ENCODE measurements at places on chromosomes 7 and 10.

GRCh38 chr7:155360495-155361345 is 63.0 kb downstream of the INSIG1 start:
- DNase-seq, result no peak

DNA sequence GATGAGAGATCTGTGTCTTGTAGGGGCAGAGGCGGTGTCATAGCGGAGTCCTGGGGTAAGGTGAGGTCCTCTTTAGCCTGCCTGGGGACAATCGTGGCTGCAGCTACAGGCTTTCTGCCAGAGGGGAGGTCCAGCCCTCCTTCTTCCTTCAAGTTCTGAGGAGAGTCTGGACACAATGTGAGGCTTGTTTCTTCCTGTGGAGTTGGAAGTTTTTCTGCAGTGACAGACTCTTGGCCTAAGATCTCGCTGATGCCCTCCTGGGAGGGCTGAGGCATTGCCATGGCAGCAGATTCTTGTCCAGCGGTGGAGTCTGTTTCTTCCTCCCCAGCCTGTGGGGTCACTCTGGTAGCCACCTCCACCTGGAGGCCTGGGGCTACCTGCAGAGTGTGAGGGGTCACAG is 4.4 kb downstream of the NACAD start:
- DNase-seq, result no peak

GRCh38 chr10:11207560-11207844 is 189.8 kb downstream of the CELF2 start:
- no peak for DNase-seq

GRCh38 chr10:111830359-111830758 is 353.2 kb downstream of the GPAM start:
- DNase-seq, result no peak

DNA sequence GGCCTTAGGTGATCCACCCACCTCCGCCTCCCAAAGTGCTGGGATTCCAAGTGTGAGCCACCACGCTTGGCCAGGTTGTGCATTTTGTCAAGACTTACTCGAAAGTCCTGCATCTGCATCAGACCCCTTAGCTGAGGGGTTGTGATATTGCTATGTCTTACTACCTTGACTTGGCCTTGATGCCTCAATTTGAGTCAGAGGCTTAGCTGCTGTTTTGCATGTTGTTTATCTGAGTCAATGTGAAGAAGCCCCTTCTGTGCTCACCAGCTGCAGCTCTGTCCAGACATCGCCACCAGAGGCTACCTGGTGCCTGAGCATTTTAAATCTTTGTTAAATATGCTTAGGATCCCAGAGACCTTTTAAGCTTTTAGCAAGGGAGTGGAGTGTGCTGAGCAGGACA is 18.1 kb downstream of the UBE2D4 start:
- DNase-seq, result no peak

DNA sequence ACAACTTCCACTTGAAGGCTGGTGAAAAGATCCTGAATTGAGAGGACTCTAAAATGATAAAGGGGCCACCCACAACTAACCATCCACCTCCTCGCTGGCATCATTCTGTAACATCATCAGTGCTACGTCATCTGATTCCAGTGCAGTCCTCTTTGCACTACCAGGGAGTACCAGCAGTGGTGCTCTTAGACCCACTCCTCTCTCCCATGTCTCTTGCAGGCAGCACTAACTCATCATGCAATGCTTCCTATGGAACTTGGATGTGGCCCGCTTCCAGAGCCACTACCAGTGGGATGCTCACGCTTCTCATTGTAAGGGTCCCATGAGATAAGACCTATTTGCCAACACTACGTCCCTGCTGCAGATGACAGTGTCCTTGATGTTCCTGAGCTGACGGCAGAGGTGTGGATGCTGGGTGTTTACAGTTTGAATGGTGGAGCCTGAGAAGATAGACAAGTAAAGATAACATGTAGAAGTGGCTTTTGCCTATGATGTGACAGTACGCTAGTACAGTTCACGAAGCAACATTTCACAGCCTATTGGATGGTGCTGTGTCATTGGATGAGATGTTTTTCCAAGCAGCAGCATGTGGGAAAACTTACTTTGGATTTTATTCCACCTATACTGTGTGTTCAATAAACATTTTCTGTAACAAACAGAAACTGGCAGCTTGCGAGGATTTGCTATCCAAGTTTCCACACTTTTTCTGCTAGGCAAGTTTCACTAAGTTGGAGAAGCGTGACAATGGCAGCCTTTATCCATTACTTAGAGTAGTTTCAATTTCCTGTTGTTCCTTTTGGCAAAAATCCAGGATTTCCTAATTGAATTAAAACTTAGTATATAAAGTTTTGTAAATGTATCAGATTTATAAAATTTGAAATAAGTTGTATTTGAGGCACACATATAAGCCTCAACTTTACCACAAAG is 35.8 kb upstream of the COBL start:
- DNase-seq, result no peak

GRCh38 chr7:118080947-118081346 is 103.0 kb upstream of the LSM8 start:
- DNase-seq, result no peak

- no peak for DNase-seq
These were observed 121.2 kb downstream of the WDFY4 start for GRCh38 chr10:48805848-48806247.

GRCh38 chr10:78402591-78402990 is 368.9 kb downstream of the RPS24 start:
- DNase-seq, result no peak

- no peak for DNase-seq
These were observed 218.8 kb downstream of the OTUD1 start for GRCh38 chr10:23657677-23658076.

GRCh38 chr7:130937016-130937415 is 203.0 kb upstream of the KLF14 start:
- DNase-seq, result no peak

DNA sequence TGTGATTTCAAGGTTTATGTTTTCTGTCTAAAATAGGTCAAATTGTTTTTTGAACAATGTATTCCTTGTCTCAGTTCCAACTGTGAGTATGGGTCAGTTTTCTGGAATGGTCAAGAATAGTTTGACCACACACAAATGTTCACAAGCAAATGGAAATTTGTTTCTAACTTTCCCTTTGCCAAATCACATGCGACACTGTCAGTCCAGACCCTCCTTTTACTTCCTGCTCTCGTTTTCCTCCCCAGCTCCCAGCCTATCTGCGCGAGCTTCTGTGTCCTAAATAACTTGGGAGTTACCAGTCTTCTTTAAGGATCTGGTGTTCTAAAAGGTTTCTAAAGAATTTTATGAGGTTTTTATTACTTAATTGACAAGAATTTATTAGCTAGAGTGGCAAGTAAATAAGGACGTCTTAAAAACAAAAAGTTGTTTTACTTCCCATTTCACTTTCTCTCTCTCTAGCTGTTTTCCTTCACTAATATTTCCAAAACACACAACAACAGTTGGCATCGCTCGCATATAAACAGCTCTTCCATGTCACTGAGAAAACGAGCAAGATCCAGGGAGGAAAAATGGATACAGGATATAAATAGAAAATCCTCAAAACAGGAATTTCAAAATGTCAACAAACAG is 266.1 kb upstream of the KLF6 start:
- no peak for DNase-seq

DNA sequence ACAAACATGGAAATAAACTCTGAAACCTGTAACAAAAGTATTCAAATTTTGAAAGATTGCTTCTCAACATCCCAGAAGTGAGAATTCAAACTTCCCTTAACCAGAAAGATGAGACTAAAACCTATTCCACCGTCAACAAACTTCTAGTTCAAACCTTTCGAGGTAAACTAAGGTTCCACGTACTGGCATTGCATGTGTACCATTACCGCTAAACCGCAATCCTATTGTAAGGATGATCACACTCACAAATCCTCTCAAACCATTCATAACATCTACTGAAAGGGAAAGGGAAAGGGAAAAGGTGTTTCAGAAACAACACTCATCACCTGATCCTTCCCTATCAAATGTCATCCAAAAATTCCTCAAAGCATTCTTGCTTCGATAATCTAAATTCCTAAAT is 3.1 kb downstream of the SMURF1 start:
- DNase-seq, result no peak

DNA sequence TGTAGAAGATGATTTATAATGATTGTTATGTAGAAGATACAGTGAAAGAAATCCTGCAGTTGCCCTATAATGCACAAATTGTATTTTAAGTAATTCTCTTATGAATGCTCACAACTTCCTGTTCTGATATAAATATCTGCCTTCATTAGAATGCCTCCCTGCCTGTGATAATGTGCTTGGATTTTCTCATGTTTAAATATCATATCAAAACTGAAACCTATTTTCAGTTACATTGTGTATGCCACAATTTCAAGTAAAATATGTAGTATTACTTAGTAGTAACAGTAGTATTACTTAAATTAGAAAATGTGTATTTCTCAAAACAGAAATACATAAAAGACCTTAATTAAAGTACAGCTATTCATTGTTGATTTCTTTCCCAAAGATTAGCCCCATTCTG is 41.1 kb upstream of the TFEC start:
- no peak for DNase-seq

- DNase-seq, result no peak
These were observed 1577.2 kb upstream of the LRRTM3 start for GRCh38 chr10:65348637-65349036.

DNA sequence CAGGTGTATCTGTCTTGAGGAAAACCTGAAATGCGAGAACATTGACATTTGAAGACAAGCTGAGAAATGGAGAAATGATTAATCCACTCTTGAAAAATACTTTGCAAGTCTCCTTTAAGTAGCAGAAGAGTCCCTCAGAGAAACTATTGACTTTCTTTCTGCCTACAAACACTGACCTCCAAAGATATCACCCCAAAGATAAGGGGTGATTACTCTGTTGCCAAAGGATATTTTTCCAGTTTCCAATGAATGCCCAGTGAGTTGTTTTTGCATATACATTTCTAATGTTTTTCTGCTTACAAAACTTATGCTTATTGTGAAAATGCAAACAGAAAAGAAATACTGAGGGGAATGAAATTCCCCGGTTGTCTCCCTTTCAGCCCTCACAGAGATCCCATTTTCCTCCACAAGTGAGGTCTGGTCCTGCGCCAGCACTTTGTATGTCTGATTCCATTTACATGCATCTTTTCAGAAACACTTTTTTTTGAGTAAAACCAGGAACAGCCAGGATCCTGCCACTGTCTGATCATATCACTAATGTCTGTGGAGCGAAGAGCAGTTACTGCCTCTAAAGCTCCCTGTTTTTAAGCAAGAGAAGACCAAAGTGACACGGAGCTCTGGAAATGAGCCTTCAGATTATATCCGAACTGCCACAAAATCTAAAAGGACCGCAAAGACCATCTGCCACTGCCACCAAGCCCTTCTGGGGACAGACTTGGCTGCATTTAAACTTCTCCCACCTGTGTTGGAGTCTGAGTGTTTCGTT is 82.9 kb upstream of the PDCD4 start:
- no peak for DNase-seq

- no peak for DNase-seq
These were observed 51.9 kb upstream of the FAM180A start for GRCh38 chr7:135800560-135800959.

GRCh38 chr10:96767611-96768010 is 47.3 kb upstream of the PIK3AP1 start:
- DNase-seq, result no peak

GRCh38 chr10:31134311-31134952 is 102.8 kb upstream of the ZNF438 start:
- DNase-seq, result no peak

DNA sequence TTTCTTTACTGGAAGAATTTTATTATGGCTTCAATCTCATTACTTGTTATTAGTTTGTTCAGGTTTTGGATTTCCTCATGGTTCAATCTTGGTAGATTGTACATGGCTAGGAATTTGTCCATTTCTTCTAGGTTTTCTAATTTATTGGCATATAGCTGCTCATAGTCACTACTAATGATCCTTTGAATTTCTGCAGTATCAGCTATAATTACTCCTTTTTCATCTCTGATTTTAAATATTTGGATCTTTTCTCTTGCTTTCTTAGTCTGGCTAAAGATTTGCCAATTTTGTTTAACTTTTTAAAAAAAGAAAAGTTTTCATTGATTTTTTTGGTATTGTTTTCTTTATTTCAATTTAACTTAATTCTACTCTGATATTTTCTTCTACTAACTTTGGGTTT is 59.2 kb downstream of the SLC13A1 start:
- DNase-seq, result no peak

DNA sequence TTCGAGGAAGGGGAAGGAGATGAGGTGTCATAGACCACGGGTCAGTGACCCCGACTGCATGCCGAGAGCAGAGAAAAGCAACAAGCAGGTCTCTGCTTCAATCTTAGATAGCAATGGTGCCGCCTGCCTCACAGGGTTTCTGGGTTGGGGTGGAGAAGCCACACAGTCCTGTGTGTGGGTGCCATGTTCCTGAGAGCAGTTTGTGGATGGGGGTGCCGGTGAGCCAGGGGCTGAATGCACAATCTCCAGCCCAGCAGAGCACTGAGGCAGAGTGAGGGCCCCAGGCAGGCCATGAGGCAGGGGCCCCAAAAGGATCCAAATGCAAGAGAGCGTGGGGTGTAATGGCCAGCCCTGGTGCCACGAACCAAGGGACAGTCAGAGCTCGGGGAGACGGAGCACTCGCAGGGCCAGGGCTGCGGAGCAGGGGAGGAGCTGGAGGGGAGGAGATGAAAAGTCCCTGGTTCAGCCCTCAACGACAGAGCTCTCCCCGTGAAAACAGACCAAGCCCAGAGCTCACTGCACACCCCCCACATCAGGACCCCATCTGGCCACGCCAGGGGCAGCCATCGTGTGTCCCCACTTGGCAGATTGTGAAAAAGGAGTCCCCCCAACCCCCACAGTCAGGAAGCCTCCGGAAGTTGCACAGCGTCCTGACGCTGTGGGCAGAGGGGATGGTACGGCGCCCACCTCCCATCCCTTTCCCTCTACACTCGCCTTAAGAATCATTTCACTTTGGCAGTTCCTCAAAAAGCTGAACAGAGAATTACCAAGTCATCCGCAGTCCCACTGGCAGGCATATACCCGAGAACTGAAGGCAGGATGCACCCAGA is 19.9 kb downstream of the WDR86 start:
- DNase-seq, result no peak

DNA sequence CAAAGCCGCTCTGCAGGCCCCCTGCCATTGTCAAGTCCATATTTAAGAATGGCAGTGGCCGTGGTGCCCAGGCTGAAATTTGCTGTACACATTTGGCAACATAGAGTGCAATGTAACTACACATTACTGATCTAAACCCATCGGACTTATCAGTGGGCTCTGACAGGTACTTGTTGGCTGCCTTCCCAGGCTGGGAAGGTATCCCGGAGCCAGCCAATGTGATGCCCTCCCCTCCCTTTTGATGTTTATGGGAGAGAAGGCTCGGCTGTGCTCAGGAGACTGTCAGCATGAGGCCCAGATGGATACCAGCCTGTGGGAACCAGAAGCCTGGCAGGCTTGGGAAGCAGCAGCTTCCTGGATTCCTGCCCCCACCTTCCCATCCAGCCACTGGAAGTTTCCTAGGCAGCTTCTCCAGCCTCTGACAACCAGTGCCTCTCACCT is 146.1 kb upstream of the TCF7L2 start:
- no peak for DNase-seq

GRCh38 chr10:112763916-112764520 is 186.0 kb upstream of the TCF7L2 start:
- DNase-seq, result no peak

DNA sequence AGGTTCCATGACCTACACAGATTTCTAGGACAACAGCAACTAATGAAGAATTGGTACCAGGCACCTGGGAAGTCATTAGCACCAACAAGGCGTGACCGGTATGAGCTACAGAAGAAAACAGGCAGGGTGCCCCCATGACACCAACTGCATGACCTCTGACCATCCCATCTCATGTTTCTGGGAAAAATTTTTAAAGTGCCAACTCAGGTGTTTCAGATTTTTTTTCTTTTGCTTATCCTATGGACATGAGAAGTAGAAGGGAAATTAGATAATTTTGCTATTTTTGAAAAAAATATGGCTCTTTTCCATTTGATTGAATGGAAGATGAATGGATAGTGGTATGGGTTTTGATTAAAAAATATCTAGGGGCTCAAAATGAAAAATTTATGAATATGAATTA is 154.8 kb downstream of the NRCAM start:
- DNase-seq, result no peak

All from HuH-7.5 (cell line).